DMS 273 treated with DMSO at 0.1 percent for 48 hours (cell line): ENCODE measurements at places on chromosomes 4 and X.

DNA sequence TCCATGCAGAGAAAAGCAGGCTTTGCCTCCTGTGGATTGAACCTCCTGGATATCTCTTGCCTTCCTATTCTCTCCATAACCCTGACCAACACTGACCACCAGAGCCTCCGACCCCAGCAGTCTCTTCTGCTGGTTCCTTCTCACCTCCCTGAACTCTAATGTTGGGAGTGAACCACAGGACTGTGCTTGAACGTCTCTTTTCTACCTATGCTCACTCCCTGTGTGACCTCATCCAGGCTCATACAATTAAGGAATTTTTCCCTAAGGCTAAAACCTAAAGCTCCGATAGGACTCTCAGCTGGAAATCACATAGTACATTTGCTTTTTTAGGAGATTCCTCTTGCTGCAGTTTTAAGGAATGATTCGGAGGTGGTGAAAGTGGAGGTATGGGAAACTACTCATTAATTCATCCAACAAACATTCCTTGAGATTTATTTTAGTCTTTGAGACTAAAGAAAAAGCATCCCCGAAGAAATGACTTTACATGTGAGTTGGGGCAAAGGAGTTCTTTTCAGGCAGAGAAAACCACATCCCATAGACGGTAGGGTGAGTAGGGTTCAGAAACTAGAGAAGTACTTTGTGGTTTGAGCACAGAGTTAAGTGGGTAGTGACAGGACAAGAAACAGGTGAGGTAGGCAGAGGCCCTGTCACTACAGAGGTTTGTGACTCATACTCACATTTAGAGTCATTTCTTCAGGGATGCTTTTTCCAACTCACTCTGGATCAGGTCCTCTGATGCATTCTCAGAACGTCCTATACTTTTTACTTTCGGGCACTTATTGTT lies 30.8 kb downstream of the NDNF start:
- no peak for DNase-seq

- DNase-seq, result peak; percentile 5
These were observed 52.8 kb upstream of the ANKRD17 start for GRCh38 chr4:73311428-73311827.

DNA sequence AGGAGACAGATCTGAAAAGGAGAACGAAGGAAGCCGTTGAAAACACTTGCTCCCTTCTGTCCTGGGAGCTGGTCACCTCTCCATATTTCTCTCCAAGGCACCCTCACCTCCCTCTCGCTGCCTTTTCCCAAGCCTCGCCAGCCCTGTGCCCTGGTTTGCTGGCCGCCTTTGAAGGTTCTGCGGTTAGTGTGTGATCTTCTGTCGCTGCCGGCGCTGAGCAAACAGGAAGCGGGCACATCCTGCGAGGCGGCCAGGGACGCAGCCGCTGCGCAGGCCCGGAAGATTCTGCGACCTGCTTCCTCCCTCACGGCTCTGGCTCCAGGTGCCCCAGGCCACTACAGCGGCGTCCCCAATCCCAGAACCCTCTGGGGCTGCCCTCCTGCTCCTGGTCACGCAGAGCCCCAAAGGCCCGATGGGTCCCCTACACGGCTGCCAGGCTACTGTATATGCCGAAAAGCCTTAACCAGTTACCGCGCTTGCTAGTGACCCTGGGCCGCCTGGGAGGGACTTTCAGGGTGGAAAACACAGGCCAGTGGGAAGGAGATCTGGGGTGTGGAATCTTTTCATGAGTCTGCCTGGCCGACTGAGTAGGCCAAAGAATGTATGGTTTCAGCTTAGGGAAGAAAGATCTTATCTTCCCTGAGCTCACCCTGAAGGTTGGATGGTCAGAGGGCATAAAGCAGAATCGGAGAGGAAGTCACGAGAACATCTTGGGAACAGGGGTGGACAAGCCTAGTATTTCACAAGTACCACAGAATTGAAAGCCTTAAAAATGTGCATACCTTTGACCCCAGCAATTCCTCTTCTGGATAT lies 2.3 kb upstream of the SASH3 start:
- DNase-seq, result no peak

GRCh38 chr4:62087706-62088105 lies 887.6 kb downstream of the ADGRL3 start:
- DNase-seq, result no peak

GRCh38 chrX:16444353-16444752 lies 205.6 kb upstream of the S100G start:
- DNase-seq, result peak; percentile 12

GRCh38 chr4:107519053-107519452 lies 201.0 kb downstream of the PAPSS1 start:
- DNase-seq, result no peak

- DNase-seq, result no peak
These were observed 12.4 kb downstream of the CWH43 start for GRCh38 chr4:48998440-48998839.
